ENCODE measurements at places on chromosomes 6 and 20. TPM values are rescaled to one million over a fixed set of nuclear protein-coding genes. Genes with fewer than 3 reads are reported as not detected.

The RAET1G gene
- total RNA-seq, result not detected

The FOXP4 gene
- total RNA-seq, result 9.9 TPM

The PAK5 gene
- not detected for total RNA-seq

The TINAG gene
- not detected for total RNA-seq

The THBD gene
- 0.14 TPM for total RNA-seq

The LAMP5 gene
- not detected for total RNA-seq
